ENCODE measurements at places on chromosomes 1 and 21.

- no peak for DNase-seq
These were observed 124.4 kb downstream of the HUNK start for GRCh38 chr21:31997191-31997590.

DNA sequence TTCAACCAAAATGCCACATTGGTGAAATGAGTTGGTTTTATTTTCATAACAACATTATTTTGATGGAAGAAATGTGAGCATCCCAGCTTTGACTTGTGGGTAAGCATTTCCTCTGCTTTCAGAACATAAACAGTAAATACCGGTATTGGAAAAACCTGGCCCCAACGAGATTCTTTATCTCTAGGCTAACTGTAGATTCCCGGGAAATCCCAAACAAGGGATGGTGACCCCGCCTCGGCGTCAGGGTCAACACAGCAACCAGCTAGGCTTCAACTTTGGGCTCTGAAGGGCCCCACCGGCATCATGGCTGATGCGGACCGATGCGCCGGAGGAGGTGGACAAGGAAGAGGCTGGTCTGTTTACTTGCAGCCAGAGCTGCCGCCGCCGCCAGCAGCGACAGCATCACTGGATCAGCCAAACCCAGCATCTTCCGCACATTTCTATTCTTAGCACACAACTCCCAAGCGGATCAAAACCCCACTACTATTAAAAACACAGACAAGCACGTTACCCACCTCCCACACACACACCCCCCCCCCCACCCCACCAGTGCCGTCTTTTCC, 1.1 kb downstream of the AKT3 start:
- DNase-seq = no peak

DNA sequence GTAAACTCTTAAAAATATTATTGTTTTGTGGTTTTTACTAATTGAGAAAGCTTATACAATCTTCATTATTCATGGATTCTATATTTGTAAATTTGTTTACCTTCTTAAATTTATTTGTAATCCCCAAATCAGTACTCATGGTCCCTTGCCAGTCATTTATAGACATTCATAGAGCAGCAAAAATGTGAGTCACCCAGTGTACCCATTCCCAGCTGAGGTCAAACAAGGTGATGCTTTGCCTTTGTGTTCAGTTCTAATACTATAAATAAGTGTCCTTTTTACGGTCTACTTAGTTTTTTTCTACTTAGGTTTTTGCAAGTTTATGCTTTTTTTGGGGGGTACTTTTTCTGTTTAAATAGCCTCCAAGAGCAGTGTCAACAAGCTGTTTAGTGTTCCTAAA, 36.1 kb downstream of the SORT1 start:
- no peak for DNase-seq

- no peak for DNase-seq
These were observed 95.6 kb upstream of the JUN start for GRCh38 chr1:58879464-58879863.

- no peak for DNase-seq
These were observed 34.1 kb downstream of the NAV1 start for GRCh38 chr1:201573030-201573429.

- DNase-seq = no peak
These were observed 26.6 kb upstream of the ACBD6 start for GRCh38 chr1:180528868-180529470.

GRCh38 chr1:114208714-114209113, 55.0 kb upstream of the SYT6 start:
- DNase-seq = no peak

DNA sequence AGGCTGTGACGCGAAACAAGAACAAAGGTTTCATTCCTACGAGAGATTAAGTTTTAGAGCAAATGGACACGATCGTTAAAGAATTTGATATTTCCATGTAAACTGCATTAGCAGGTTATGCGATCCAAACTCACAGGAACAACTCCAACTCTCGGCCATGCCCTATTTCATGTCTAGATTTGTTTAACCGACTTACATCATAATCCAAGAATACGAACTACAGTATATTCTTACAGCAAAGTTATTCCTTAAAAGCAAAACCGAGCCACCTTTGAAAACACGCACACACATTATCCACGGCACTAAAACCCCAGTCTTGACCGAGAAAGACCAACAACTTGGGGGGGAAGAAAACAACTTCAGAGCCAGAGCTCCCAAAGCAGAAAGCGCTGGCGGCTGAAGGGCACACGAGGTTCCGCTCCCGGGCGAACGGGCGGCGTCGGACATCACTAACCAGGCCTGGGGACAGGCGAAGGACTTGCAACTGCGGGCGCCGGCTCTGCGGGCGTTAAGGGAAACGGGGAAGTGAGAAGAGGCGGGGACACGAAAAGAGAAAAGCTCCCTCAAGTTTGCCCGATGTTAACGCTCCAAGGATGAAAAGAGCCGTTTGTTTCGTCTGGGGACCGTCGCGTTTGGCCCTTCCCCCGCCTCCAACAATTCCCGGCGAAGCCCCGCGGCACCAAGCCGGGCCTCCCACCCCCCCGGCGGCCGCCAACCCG, 690 bp downstream of the B3GALNT2 start:
- no peak for DNase-seq

DNA sequence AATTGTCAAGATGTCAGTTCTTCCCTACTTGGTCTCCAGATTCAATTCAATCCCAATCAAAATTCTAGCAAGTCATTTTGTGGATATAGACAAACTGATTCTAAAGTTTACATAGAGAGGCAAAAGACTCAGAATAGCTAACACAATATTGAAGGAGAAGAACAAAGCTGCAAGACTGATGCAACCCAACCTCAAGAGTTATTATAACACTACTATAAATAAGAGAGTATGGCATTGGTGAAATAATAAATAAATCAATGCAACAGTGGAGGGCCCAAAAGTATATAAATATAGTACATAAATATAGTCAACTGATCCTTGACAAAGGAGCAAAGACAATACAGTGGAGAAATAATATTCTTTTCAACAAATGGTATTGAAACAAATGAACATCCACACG, 49.7 kb downstream of the PRPF38A start:
- no peak for DNase-seq

GRCh38 chr21:29318354-29318753, 19.6 kb downstream of the BACH1 start:
- no peak for DNase-seq

- no peak for DNase-seq
These were observed 607 bp downstream of the BTG3 start for GRCh38 chr21:17612023-17612564.

- DNase-seq = no peak
These were observed 286.6 kb upstream of the FMN2 start for GRCh38 chr1:239805042-239805441.

DNA sequence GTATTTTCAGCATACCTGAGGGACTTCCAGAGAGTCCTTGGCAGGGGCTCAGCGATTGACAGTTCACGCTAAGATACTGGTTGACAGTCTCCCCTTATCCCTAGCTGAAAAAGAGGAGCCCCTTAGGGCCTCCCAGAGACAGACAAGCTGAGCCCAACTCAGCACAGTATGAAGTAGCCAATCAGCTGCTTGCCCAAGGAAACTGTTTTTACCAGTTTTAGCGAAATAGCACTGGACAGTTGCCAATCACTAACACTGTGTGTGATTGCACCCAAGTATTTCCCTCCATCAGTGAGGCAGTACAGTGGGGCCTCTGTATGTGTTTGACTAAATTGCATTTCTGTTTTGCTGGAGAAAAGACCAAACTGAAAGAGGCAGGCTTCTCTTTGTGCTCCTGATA, 27.0 kb downstream of the KHDRBS1 start:
- no peak for DNase-seq

Data from cortex of kidney (tissue), 1 donor.